ENCODE measurements at places on chromosomes 12 and 14. TPM values are rescaled to one million over a fixed set of nuclear protein-coding genes. Genes with fewer than 3 reads are reported as not detected.

FSCB gene
- total RNA-seq = 0.25 TPM

SETD1B gene
- 6.8 TPM for total RNA-seq

CLEC7A gene
- total RNA-seq = not detected

B4GALNT3 gene
- total RNA-seq = 1.8 TPM

HCAR3 gene
- total RNA-seq = not detected

SDR9C7 gene
- total RNA-seq = not detected

AHNAK2 gene
- 129 TPM for total RNA-seq

TMTC1 gene
- total RNA-seq = 4.6 TPM

SLC10A1 gene
- total RNA-seq = not detected

DTX3 gene
- total RNA-seq = 40.6 TPM

TAS2R30 gene
- 0.63 TPM for total RNA-seq

MYF6 gene
- 0.13 TPM for total RNA-seq

TEP1 gene
- 10.6 TPM for total RNA-seq

INSM2 gene
- not detected for total RNA-seq

MYF5 gene
- total RNA-seq = not detected

SIX4 gene
- 15.8 TPM for total RNA-seq

TEX52 gene
- total RNA-seq = not detected

SMCO2 gene
- total RNA-seq = not detected

YBX3 gene
- 157 TPM for total RNA-seq

PLXNC1 gene
- under 0.01 TPM for total RNA-seq

B4GALNT1 gene
- 6.2 TPM for total RNA-seq

PTMS gene
- total RNA-seq = 146 TPM

PTCSC3 gene
- not detected for total RNA-seq

RALGAPA1 gene
- 14.2 TPM for total RNA-seq

OASL gene
- total RNA-seq = 0.25 TPM

CLMN gene
- 5.3 TPM for total RNA-seq

IL23A gene
- total RNA-seq = 1.1 TPM

PLBD2 gene
- total RNA-seq = 70.1 TPM

SYT10 gene
- not detected for total RNA-seq

NOC4L gene
- total RNA-seq = 51.0 TPM

PPP1R13B gene
- 11.7 TPM for total RNA-seq

SOX5 gene
- total RNA-seq = 1.8 TPM

ZFC3H1 gene
- 10.8 TPM for total RNA-seq

CLEC1B gene
- not detected for total RNA-seq

CCDC196 gene
- total RNA-seq = not detected

CCNK gene
- 16.5 TPM for total RNA-seq
